ENCODE measurements at places on chromosomes 2 and 18.
A peak's percentile ranks its signal among the peaks of the same experiment; 100 is the strongest.

GRCh38 chr2:161436411-161436810 lies 20.3 kb downstream of the TBR1 start:
- no peak for DNase-seq

- DNase-seq = peak; percentile 44
Observed at GRCh38 chr18:37019157-37019827, 190.4 kb downstream of the KIAA1328 start.

DNA sequence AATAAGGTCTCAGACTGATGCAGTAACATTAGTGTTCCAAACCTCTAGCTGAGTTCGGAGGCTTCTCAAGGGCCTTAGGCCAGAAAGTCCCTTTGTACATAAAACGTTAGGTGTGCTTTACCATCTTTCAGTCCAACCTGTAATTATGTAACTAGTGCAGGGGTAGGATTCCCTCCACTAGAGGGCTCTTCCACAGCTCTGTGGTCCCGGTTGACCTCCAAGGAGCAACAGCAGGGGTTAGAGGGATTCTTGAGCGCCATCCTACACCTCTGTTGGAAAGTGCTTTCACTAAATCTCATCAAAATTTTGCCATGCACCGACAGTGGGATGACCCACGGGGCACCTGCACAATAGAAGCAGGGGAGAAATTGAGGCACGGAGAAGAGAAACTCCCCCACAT lies 155.8 kb upstream of the LRP1B start:
- no peak for DNase-seq

DNA sequence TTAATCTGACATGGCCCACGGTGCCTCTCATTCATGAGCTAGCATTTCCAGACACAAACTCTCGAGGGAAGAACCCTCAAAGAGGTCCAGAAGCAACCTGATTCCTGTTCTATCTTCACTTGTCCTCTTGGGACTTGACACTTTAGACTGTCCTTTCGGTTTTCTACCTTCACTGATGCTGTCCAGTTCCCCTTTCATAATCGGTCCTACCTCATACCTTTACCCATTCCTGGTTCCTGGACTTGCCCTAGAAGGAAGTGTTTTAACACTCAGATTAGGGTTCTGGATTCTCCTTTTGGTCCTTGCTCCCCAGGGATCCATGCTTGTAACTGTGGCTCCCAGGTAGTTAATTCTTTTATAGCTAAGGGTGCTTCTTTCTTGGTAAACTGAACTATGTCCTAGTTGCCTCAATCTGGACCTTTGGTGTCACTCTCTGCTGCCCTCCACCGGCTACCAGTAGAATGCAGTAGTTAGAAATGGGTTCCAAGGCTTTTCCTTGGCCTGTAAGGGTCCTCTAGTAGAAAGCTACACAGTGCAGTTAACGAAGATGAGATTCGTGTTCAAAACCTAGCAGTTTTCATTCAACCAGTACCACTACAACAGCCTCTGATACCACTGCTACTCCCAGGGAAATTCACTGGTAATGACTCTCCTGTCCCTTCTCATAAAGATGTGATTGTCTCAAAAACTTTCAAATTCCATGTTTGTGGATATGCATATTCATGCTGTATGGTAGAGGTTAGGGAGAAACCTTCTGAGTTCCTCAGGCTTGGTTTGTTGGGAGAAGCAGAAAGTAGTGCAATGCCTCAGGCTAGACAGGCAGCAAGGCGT lies 178.1 kb upstream of the CYP26B1 start:
- peak; percentile 54 for DNase-seq

- DNase-seq = no peak
Observed at GRCh38 chr18:76562286-76563122, 67.5 kb upstream of the ZNF516 start.

GRCh38 chr2:239674101-239674980 lies 273.5 kb upstream of the HDAC4 start:
- DNase-seq = no peak

- DNase-seq = no peak
Observed at GRCh38 chr2:196295005-196295404, 123.6 kb upstream of the STK17B start.

GRCh38 chr2:40106061-40106460 lies 327.0 kb upstream of the THUMPD2 start:
- DNase-seq = no peak

GRCh38 chr18:64332835-64333234 lies 183.9 kb upstream of the LINC00305 start:
- no peak for DNase-seq

GRCh38 chr2:149427387-149427786 lies 97.0 kb downstream of the LYPD6 start:
- DNase-seq = no peak

- peak; percentile 45 for DNase-seq
Observed at GRCh38 chr2:225668606-225669266, 269.2 kb downstream of the NYAP2 start.

- DNase-seq = no peak
Observed at GRCh38 chr2:199278099-199278498, 179.6 kb downstream of the SATB2 start.

GRCh38 chr2:75454241-75454620 lies 106.5 kb downstream of the EVA1A start:
- no peak for DNase-seq

GRCh38 chr2:233689501-233689900 lies 3.2 kb upstream of the UGT1A6 start:
- DNase-seq = no peak
